GOT3 (cell line): ENCODE measurements at places on chromosomes 7 and 10.

DNA sequence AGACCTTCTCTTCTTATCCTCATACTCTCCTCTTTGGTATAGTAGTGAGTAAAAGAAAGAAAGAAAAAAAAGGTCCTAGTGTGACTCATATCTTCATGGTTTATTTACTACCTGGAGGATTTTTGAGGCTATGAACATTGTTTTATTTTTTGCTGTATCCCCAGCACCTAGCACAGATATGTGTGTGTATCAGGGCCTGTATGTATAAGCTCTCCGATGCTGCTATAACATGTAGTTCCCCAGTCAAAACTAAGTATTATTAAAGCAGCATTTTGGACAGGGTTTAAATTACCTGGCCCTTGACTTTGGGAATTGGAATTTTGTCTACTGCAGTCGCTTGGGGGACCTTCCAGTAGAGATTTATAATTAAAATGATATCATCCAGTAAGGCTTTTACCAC lies 46.3 kb downstream of the PYROXD2 start:
- DNase-seq, result no peak

DNA sequence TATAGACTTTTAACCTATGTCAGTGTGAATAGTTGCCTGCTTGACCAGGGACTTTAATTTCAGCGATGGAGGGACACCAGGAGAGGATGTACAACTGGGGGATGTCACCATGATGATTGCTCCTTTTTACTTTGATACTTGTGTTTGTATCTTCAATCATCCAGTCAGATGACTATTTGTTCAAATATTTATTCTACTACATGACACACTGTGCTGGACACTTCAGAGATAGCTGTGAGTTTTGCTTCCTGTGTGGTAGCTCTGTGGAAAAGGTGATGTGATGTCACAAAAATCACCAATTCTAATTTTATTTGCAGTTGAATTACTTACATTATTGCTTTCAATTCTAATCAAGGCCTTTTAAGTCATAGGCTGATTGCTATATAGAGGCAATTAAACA lies 62.7 kb upstream of the CREB5 start:
- DNase-seq, result no peak

DNA sequence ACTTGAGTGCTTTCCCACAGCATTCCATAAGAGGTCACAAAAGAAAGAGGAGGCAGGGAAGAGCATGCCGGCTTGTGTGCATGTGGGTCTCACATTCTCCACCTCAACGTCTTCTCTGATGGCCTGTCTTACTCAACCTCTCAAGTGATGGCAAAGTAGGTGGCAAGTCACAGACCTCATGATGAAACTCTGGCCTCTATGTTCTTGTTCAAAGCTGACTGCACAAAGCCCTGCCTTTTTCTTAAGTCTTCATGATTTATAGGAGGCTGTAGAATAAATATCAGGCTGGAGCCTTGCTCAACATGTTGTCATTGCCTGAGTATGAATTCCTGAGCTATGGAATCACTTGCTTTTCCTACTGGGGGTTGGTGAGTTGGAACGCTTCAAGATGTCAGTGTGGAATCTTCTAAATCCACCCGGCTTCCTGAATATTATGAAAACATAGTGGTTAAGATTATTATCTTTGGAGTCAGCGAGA lies 213.6 kb upstream of the INHBA start:
- DNase-seq, result peak; percentile 50

DNA sequence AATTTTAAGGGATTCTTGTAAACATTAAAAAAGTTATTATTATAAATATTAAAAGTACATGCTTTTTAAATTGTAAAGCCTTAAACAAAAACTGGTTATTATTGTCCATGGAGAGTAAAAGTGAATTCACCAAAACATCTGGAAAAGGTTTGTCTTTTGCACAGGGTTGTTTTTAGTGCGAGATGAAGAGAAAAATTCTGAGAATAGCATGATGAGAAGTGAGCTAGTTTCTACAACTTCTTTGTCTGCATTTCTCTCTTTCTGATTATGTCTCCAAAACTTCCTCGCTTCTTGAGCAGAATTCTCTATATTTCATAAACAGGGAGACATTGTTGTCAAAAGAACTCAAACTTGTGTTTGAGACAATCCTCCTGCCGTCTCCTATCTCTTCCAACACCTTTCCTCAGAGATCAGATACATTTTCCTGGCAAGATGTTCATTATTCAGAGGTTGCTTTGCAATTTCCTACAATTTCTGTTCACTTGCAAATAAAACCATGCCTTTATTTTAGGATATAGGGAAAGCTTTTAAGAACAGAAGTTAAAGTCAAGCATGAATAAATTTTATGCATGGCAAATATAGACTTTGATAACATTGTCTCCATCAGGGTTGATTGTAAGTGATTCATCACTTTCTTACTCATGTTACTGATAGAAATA lies 372.1 kb upstream of the NPVF start:
- DNase-seq, result no peak

DNA sequence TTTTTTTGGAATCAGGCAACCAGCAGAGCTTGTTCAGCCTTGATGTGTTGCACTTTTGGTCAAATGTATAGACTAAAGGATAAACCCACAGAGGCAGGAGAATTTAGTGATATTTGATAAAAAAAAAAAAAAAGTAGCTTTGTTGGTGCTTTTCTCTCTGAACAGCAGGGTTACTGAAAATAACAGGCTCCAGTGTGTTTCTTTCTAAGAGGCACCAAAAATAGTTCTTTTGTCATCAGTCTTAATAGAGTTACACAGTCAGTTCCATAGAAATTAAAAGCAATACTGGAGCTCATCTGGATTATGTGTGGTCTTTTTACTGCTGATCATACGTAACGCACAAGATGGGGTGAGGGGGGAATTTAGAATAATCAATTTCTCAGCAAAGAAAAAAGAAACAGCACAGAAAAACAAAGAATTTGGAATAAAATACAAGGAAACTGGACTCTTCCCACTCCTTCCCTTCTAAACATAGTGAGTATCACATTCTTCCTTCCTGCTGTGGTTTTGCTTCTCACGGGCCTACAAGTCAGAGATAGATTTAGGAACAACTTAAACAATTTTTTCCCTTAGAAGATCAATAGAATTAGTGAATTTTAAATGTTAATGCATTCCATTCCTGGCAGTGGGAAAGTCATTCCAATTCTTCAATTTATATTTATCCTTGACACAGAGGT lies 178.8 kb upstream of the AKR1E2 start:
- no peak for DNase-seq

GRCh38 chr10:61901829-61902444 lies 438 bp downstream of the ARID5B start:
- no peak for DNase-seq

DNA sequence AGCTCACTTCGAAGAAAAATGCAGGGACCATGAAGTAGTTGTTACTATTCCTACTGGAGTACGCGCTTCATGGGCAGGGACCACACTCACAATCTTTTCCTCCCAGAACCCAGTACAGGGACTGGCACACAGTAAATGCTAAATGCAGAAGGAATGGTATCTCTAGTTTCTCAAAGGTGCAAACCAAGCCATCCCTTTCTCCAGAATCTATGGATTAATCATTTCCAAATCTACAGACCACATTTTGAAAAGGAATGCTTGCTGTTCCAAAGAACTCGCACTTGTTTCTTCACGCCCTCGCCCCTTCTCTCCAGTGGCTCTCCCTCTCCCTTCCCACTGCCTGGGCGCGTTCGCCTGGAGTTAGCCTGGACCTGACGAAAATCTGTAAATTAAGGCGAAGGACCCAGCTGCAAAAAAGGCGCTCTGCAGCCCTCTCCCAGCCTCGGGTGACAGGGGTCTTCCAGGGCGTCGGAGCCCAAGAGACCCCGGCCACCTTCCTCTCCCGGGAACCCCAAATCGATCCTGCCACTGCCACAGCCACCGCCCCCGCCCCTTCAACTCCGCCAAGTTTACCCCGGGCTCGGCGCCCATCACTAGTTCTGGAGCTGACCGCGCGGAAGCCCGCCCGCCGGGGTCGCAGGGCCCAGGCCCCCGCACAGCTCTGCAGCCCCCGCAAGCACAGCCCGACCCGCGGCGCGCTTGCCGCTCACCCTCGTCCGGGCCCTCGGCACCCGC lies 527 bp downstream of the PDIA4 start:
- DNase-seq, result no peak

DNA sequence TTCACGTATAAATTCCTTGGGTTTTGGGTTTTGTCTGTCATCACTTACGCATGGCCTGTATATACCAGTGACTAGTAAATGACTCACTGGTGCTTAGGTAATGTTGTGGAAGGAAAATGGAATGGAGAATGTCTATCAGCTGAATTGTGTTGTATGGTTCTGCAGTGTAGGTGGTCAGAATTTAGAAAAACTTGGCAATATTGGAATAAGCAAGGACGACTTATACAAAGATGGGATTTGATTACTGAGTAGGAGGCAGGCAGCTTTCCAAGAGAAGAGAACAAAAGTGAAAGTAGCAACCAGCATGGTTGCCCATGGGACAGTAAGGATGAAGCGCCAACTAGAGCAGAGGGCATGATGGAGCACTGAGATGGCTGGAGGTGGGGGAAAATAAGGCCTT lies 168.6 kb upstream of the CSTF2T start:
- no peak for DNase-seq

GRCh38 chr10:133453516-133454203 lies at the start of gene SCART1:
Gene SCART1, plus strand, starts transcription at chr10:133453945. Its CDS starts 53 bp downstream, at chr10:133453998.
- no peak for DNase-seq

DNA sequence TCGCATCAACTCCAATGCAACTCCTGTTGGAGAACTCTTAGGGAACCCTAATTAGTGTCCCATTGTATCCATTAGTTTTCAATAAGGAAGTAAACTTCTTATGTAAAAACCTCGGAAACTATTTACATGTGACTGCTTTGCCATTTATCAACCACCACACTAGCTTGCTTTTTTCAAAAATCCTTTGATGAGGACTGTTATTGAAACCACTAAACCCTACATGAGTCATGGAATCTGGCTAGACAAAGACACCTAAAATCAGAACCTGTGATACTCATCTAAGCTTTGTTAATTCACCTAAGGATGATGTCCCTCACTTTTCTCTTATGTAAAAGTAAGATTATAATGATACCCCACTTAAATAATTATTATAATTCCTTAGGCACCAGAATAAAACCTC lies 414.1 kb upstream of the ETV1 start:
- no peak for DNase-seq

DNA sequence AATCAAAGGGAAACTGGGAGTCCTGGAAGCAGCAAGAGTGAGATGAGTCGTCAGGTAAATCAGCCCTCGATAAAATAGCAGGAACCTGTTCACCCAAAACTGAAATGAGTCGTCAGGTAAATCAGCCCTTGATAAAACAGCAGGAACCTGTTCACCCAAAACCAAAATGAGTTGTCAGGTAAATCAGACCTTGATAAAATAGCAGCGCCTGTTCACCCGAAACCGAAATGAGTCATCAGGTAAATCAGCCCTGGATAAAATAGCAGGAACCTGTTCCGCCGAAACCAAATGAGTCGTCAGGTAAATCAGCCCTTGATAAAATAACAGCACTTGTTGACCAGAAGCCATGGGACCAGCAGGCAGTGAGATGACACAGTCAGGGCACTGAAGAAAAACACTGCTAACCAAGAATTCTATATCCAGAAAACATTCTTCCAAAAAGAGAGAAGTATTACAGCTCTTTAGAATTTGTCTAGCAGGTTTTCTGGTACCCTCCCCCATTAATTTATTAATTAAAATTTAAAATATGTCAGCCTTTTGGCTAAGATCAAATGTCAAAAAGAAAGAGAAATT lies 3.4 kb upstream of the CYP2E1 start:
- no peak for DNase-seq

DNA sequence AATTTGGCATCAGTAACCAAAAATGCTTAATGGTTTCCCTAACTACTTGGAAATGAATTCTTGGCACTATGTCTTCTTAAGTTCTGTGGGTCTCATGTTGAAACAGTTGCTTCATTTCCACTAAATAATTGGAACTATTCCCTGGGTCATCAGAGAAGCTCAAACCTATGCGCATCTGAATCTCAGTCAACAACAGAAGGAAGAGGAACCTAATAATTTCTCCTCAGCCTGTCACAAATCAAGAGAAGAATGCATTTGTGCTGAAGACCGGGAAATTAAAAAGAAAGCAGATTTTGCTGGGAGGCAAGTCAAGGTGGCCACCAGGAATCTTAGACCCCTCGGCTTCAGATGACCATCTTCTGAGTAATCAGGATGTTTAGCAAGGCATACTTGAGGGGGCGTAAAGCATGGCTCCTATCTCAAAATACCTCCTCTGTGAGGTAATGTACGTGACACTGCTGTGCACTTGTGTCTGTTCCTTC lies 41.4 kb downstream of the TOMM7 start:
- DNase-seq, result no peak

GRCh38 chr10:1957057-1957456 lies 219.7 kb upstream of the ADARB2 start:
- DNase-seq, result no peak

GRCh38 chr7:116572036-116572435 lies 47.2 kb downstream of the CAV1 start:
- DNase-seq, result no peak

GRCh38 chr10:130631142-130632096 lies 495.2 kb downstream of the GLRX3 start:
- DNase-seq, result no peak

DNA sequence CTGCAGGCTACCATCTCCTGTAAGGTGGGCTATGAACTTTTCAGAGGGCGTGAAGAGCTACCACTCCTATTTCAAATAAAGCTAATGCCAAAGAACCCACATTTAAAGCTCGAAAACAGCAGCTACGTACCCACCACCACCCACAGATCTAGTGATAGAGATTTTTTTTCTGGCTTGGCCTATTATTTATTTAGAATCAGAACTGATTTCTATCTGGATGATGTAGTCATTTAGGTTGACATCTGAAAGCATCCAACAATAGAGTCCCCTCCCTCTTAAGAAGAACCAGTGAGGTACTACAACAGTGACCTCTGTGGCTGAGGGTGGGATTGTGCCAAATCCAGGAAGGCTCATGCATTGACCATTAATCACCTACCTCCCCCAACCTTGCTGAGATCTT lies 113.8 kb upstream of the ADO start:
- DNase-seq, result no peak

- DNase-seq, result no peak
These were observed 1.9 kb upstream of the GPER1 start for GRCh38 chr7:1085910-1086421.

GRCh38 chr10:66928776-66929175 lies 2.9 kb downstream of the LRRTM3 start:
- DNase-seq, result no peak

- DNase-seq, result no peak
These were observed 237.3 kb upstream of the SP8 start for GRCh38 chr7:21023841-21024484.

DNA sequence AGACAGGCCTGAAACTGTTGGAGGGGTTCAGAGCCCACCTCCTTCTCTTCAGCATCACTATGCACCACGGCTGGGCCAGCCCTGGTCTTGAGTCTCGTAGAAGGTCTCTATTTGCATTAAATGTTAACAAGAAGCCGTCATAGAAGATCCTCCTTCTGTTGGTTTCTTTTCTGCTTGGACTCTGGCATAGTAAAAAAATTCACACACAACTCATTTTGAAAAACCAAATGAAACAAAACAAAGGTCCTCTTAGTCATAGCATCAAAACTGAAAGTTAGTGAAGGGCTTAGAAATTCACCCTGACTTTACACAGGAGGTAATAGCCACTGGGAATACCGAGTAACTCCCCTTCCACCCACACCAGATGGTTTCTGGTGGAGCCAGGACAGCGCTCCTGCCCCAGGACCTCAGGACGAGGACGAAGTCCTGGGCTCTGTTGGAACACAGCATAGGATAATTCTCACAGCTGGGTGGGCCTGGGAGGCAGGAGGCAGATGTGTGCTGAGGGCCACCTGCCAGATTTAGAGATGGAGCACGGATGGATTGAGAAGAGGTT lies 248.4 kb upstream of the KLF6 start:
- DNase-seq, result no peak

GRCh38 chr7:1457949-1458682 lies 1.2 kb downstream of the MICALL2 start:
- no peak for DNase-seq

GRCh38 chr7:116145245-116145852 lies 65.0 kb upstream of the TES start:
- no peak for DNase-seq
